ENCODE measurements at places on chromosomes 7 and 10.

DNA sequence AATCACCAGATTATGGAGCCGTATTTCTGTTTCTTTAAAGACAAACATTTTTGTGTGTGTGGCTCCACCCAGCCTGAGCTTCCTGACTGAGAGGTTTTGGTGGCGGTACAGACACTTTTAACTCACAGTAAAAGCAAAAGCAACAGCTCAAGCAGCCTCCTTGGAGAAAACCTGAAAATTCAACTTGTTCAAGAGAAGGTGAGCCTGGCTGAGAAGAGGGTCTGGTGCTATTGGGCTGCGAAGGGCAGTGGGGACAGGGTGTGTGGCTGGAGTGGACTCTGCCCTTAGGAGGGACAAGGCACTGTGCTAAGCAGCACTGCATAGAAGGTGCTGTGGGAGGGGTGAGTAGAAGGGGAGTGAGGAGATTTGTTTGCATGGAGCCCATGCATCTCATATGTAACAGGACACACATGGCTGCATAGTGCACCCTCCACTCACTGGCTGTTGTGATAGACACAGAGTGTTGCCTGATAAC lies at the start of gene GIMAP7:
Gene GIMAP7 (plus strand): TSS at position 125 of the 475 bp plus-strand sequence. CDS start 5,103 bp downstream, outside the sequence.
- DNase-seq = no peak

DNA sequence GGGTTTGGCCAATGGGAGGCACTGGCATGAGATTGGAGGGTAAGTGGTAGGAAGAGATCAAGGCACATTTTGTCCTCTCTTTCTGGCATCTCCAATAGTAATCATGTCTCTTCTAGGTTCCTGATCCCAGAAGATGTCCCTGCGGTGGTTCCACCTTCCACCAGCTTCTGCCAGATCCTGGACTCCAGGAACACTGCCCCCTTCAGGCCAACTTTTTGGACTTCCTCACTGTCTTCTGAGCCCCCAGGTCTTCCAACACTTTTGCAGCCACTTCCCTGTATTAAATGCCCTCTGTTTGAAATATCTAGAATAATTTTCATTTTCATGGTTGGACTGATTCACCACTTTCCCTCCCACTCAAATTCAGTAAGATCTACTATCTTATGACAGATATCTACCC lies 60.9 kb downstream of the BAMBI start:
- no peak for DNase-seq

- no peak for DNase-seq
Observed at GRCh38 chr10:80090121-80090520, 11.7 kb downstream of the TMEM254 start.

GRCh38 chr7:85829817-85830432 lies 643.1 kb upstream of the SEMA3D start:
- DNase-seq = no peak

DNA sequence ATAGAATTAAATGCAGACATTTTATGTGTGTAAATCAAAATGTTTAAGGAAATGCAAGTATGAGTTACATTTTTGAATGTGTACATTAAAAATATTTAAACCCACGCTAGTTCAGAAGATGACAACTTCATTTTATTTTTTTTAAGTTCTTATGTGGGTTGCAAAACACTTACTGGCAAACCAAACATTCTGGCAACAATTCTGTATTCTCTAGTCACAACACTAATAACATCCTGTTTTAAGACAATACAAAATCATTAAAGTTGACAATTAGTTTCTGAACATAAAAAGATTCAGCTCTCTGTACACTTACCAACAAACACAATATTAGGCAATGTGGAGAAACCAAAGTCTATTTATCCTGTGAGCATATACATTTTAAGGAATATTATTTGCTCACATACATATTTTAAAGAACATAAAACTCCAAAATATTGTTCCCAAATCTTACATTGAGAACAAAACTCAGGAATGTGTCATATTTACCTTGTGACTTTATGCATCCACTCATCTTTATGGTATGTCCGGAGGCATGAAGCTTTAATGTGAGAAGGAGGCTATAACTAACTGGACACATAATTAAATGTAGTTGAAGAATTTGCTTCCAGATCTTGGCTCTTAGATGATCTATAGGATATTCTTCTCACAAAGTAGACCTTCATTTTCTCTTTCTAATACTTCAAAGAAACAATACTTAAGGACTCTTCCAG lies 134.7 kb downstream of the DGKB start:
- no peak for DNase-seq

- no peak for DNase-seq
Observed at GRCh38 chr7:48962821-48963505, 38.6 kb downstream of the CDC14C start.

DNA sequence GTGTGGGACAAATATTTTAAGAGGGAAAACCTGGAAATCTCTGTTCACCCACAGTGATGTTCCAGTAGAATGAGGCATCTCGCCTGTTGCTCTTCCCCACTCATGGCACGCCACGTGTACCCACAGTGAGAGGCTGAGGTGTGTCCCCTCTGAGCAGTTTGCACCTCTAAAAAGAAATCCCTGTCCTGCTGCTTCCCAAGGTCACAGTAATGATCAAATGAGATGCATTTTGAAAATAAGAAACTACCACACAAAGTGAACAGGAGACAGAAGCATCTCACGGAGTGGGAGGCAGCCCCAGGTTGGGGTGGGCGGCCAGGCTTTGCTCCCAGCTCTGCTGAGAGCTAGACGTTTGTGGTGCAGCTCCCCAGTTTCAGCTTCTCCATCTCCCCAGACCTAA lies 12.4 kb upstream of the ZNF777 start:
- no peak for DNase-seq

DNA sequence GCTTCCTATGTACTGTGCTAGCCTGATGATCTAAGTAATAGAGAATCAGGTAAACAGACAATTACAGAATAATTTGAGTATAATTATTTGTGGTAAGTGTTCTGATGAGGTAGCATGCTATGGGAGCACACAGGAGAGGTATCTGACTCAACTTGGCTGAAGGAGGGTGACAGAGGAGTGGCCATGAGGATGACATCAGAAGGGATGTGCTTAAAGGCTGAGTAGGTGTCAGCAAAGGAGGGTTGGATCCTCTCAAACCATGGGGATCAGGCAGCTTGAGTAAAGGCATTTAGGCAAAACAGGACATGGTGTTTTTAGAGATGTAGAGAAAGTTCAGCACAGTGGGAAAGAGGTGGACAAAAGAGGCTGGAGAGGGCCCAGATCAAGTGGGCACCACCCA lies 29.0 kb downstream of the KLHDC10 start:
- no peak for DNase-seq

GRCh38 chr10:79244068-79244442 lies 103.2 kb upstream of the PPIF start:
- DNase-seq = no peak

DNA sequence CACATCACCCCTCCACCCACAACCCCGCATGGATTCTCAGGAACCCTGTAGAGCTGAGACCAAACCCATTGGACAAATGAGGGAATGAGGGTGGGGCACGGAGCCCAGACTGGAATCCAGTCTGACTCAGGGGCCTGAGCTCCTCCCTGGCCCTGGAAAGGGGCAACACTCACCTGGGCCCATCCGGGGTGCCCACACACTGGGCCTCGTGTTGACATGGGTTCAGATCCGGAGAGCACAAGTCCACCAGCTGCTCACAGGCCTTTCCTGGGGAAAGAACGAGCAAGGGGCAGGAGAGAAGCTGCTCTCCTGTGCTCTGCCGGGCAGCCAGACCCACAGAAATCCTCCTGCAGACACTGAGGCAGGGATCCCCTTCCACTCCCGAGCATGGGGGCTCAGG lies 172.2 kb downstream of the SLIT1 start:
- no peak for DNase-seq

DNA sequence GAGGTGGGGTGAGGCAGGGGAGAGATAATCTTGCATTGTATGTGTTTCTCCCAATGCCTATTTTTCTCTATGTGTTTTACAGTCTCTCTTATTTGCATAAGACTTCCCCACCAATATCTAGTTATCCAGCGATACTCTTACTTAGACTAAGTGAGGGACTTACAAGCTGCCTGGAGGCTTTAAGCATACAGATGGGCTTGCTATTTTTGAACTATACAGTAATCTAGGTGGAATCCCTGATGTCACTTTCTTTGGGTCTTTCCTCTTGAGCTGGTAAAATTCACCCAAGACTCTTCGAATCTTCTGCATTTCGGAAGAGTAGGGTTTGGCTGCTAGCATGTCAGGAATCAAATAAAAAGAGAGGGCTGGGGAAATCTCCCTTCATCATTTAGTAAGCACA lies 76.6 kb downstream of the NDUFB2 start:
- DNase-seq = no peak

All from AG08396 (cell line).